ENCODE measurements at places on chromosomes 16 and 17.

DNA sequence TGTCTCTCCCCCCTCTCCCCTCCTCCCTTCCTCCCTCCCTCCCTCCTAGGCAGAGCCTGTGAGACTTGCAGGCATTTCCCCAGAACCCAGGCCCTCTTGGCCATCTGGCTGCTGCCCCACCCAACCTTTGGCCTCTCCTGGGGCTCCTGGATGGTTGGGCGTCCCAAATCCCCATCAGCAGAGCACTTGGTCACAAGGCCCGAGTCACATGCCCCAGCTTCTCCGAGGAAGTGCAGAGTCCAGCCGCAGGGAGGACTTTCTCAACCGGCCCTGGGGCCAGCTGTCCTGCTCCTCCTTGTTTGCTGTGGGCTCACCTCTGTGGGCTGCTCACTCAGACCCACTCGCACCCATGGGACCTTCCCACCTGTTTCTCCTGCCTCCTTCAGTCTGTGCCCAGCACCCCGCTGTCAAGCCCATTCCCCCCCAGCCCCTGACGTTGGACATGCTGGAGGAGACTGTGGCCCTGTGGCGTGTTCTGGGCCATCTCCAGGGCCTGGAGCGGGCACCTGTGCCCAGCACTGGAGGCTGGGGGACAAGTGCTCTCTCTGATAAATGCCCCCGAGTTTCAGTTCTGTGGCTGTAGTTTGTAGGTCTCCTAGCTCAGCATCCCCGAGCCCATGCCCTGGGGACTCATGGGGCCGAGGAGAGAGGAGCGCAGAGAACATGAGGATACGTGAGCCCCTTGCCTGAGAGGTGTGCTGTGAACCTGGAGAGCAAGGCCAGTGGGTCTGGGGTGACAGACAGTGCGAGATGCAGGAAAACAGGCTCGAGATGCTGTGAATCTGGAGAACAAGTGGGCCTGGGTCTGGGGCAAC is 42.3 kb upstream of the ZNF750 start:
- peak; percentile 91 for DNase-seq

DNA sequence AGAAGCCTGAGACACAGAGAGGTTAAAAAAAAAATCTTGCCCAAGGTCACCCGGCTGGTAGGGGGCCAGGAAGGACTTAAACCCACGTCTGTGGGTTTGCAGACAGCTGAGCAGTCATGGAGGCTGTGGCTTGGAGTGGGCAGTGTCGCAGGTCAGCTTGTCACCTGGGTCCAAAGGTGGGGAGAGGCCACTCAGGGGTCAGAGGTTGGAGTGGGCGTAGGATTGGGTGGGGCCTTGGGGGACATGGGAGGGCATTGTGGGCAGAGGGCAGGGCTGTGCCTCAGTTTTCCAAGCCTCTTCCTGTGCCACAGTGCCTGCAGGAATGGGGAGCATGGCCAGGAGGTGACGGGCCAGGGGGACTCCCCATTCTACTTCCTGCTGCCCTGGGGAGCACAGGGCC is 2.0 kb upstream of the NDRG4 start:
- no peak for DNase-seq

DNA sequence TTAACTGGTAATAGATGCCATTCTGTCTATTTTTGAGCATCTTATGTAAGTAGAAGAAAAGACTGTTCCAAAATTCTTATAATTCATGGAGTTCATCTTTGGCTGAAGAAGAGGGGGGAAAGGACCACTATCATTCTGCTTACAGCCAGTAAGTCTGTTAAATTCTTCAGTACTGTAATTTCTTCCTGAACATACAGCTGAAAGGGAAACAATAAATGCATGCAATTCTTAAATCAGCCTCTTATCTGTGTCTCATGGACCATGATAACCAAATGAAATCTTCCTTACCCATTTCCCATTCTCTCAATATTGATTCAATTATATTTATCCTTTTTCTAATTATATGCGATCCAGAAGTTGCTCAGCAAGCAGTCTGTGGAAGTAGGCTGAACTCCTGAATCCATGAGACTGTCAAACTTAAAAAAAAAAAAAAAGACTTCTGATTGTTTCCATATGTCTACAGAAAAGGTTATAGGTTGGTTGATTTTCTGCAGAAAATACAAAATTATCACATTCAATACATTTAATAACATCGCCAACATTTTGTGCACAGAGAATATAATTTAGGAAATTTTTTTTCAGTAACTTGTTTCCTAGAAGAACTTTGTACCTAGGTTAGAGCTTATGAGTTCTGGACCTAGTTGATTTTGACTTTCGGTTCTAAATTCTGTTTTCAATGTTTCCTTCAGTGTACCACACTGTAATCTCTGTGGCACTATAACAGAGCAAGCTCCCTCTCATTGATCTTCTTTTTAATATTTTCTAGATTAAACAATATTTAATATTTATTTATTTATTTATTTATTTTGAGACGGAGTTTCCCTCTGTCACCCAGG is 1.2 kb upstream of the ABCA9 start:
- no peak for DNase-seq

DNA sequence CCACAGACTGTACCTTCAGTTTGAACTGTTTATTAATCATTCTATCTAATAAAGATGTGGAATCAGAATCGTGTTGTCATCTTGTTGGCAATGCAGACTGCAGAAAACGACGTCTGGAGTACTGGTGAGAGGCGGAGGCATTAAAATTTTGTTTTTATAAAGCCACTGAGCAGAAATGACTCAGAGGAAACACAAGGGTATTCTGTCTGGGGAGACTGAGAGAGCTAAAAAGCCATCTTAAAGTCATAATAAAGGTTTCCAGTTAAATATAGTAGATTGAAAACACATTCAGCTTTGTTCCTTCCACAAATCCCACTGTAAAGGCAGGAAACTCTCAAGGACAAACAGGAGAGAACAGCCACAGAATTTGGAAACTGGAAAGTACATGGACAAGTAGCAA is 74.2 kb downstream of the CPPED1 start:
- DNase-seq: no peak

GRCh38 chr16:27499659-27500055 is 50.1 kb downstream of the GTF3C1 start:
- DNase-seq: no peak

- DNase-seq: no peak
Observed at GRCh38 chr16:15513156-15513555, 78.8 kb downstream of the BMERB1 start.

GRCh38 chr16:5982979-5983378 is 885.4 kb upstream of the EEF2KMT start:
- DNase-seq: no peak

GRCh38 chr17:80955671-80956280 is 35.9 kb upstream of the CHMP6 start:
- DNase-seq: no peak

DNA sequence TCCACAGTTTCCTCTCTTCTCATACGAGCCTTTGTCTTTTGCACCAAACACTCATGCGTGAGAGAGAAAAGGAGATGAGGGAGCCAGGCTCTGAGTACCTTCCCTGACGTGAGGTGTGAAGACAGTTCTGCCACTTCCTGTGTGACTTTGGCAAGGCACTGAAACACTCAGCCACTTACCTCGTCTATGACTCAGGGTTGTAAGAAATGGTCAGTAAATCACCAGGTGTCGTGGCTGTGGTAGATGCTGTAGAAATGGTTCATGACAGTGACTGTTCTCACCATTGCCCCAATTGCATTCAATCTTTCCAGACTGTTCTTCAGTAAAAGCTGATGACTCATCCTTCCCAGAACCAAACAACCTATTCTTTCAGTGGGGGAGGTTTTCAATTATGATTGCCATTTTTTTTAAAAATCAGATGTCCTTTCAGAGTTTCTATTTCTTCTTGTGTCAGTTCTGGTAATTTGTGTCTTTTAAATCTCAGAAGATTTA is 49.2 kb upstream of the CBFA2T3 start:
- DNase-seq: no peak

DNA sequence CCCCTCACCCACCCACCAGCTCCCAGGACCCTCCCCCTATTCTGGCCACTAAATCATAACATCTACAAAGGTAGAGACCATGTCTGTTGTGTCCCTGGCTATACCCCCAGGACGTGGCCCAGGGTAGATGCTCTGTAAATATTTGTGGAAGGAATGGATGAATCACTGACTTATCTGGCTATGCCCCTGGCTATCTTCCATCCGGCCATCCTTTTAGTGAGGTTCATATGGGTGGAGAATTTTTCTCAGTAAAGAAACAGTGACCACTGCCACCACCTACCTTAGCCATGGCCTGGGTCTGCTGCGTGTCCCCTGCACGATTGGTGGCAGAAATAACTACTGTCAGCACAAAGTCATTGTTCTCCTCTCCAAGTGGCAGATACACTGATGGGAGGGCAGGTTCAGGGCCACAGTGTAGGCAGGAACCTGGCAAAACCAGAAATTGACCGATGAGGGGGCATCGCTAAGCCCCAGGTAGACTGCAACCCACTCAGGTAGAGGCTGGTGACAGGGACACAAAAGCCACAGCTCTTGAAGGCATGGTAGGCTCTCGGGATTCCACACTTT is 63.1 kb upstream of the BCO1 start:
- no peak for DNase-seq

GRCh38 chr17:28763804-28764266 is 20.0 kb downstream of the TRAF4 start:
- DNase-seq: peak; percentile 87

- DNase-seq: peak; percentile 49
Observed at GRCh38 chr17:17661834-17662385, 19.3 kb upstream of the RAI1 start.

DNA sequence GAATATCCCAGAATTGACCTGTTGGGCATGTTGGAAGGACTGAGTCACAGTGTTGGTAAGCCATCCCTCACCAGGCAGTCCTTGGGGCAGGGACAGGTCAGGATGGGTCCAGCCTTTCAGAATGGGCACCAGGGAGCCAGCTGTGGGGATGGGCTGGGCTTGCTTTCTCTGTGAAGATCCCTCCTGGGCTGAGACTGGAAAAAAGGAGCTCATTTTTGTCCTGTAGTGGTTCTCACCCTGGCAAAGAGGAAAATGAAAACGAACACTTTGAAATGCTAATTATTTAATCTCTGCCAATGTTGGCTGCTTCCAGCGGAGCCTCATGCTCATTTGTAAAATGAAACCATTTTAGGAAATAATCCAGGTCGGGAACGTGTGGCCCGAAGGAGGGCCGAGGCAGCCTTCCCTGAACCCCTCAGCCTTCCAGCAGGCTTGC is 237.5 kb upstream of the SALL1 start:
- no peak for DNase-seq

DNA sequence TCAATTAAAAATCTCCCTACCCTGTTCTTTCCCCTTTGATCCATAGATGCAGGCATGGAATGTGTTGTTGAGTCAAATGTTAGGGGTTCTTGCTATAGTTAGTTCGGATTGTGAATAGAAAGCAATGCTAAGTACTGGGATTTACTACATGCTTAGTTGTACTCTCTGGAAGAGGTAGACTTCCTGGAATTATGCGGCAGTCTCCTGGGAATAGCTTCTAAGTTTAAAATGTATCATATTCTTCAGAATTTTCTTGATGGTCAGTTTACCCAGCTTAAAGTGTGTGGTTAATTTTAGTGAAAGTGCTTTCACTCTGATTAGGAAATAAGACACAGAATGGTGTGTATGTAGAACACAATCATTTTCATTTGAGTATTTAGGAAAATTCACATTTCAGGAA is 3.5 kb downstream of the CLTC start:
- DNase-seq: no peak

GRCh38 chr16:13521356-13521755 is 398.6 kb upstream of the ERCC4 start:
- DNase-seq: no peak

DNA sequence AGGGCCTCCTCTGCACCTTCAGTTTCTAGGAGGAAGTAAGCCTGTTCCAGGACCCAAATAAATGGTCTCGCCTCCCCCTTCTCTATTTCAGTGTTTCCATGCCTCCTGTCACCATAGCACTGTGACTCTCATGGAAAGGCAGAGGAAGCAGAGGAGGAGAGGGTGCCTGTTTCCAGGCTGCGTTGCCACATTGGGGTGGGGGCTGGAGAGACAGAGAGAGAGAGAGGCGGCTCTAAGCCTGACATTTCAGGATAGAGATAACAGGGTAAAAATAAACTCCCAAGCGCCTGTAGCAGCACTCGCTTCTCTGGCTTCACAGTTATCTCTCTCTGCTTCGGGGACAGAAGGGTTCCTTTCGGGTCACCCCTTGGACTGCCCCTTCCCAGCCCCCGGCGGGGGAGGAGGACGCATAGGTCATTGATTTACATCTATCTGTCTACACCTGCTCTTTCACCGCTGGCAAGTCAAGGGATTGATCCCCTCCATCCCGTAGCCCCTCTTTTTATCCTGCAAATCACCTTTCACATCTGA is 71.2 kb upstream of the MRTFB start:
- peak; percentile 49 for DNase-seq

- no peak for DNase-seq
Observed at GRCh38 chr17:82866590-82867191, 26.9 kb upstream of the ZNF750 start.

- DNase-seq: no peak
Observed at GRCh38 chr16:27561216-27561615, 11.3 kb downstream of the KATNIP start.

- peak; percentile 21 for DNase-seq
Observed at GRCh38 chr16:85761861-85762260, 11.0 kb upstream of the C16orf74 start.

- no peak for DNase-seq
Observed at GRCh38 chr17:66629762-66630161, 205.2 kb upstream of the CACNG5 start.

- DNase-seq: no peak
Observed at GRCh38 chr17:75270966-75271232, at the start of gene MIF4GD. TSS of gene MIF4GD (minus strand) at chr17:75271231. CDS start at chr17:75270195, 1,036 bp downstream.

DNA sequence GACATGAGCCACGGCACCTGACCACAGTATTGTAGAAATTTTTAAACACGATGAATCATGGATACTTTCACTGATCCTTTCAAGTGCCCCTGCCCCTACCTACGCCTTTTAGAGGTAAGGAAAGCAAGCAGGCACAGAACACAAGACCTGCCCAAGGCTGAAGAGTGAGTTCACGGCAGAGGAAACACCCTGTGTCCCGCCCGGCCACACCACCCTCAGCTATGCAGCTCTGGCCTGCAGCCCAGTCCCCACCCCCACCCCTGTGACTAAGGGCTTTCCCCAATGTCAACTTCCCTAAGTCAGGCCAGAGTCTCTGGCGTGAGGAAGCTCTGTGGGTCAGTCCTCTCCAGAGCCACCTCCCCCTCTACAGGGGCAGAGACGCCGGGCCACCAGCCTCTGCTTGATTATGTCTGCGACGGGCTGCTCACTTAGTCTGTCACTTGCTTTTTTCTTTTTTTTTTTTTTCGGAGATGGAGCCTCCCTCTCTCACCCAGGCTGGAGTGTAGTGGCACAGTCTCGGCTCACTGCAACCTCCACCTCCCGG is 8.4 kb downstream of the SLC16A5 start:
- DNase-seq: peak; percentile 96

All from suppressor macrophage (primary cell).